NT2/D1 (cell line): ENCODE measurements at places on chromosomes 2 and 18.
A peak's percentile ranks its signal among the peaks of the same experiment; 100 is the strongest.

DNA sequence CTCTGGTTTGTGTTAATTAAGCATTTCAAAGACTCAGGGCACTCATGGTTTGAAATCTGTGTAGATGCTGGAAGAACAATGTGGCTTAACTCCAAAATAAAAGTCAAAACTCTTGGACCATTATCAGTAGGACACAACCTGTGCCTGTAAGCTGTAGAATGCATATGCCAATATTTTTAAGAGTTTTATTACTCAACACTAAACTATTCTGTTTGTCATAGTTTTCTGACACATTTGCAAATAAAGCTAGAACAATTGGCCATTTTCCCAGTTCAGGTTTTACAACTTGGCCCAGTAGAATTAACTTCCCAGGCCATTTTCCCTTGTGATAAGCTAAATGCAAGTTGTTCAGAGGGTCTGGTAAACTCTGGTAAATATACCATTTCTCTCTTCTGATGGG lies 713.1 kb downstream of the CBLN2 start:
- DNase-seq: no peak

DNA sequence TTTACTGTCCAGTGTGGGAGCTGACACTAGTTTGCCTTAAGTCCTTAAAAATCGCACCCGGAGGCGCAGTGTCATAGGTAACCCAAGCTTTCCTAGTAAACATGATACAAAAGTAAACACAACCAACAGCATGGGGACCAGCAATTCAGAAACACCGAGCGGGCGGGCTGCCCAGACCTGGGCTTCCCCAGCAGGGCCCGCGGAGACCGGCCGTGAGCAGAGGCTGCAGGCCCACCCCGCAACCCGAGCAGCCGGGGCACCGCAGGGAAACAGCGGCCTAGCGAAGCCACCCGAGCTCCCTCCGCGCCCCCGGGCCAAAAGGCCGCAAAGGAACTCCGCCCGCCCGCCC lies 296 bp downstream of the TTC21B start:
- no peak for DNase-seq

- DNase-seq: peak; percentile 49
These were observed 247.8 kb upstream of the SIX2 start for GRCh38 chr2:45256867-45257641.

DNA sequence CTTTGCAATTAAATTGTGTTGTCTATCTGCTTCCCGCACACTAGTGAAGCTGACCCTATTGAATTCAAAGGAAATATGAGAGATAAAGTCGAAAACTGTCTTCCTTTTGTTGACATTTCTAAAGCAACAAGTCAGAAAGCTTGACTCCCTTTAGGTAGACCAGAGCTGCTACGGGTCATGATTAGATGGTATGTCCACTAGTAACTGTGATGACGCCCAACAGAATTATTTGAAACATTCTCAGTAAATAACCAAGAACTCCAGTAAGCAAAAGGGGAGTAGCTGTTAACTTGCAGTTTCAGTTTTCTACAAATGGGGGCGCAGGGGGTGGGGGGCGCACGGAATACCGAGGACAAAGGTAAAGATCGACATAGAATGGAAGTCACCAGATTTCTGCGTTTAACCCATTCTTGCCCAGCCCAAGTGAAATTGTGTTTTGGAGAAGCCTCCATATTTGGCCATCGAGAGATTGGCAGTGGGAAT lies 56.4 kb downstream of the CRIM1 start:
- no peak for DNase-seq

GRCh38 chr18:63997041-63997440 lies 27.2 kb downstream of the SERPINB8 start:
- no peak for DNase-seq

- DNase-seq: no peak
These were observed 185.1 kb downstream of the NRP2 start for GRCh38 chr2:205867371-205867770.

DNA sequence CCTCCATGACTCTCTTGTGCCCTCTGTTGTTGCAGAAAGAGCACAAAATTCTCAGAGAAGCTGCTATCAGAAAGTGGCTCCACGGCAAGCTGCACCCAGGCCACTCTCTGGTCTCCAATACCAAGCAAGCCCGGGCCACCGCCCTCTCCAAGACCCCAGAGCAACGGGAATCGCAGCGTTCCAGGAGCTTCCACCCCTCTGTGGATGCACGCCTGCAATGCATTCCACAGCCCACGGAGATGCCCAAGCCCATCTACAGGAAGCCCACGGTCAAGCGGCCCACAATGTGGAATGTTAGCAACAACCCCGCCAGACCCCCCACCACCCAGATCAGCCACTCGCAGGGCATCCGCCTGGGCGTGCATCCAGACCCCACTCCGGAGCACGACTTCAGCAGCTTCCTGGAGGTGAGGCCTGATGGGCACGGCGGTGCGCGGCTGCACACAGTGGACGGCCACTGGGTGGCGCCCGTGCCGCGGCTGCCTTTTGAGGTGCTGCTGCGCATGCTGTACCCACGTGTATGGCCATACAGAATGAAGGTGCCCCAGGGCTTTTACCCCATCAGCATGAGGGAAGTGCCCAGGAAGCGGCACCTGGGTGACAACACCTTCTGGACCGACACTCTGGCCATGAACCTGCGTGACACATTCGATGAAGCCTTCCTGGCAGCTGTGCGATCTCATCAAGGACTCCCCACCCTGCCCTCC lies 6.3 kb downstream of the ANKRD53 start:
- DNase-seq: no peak

DNA sequence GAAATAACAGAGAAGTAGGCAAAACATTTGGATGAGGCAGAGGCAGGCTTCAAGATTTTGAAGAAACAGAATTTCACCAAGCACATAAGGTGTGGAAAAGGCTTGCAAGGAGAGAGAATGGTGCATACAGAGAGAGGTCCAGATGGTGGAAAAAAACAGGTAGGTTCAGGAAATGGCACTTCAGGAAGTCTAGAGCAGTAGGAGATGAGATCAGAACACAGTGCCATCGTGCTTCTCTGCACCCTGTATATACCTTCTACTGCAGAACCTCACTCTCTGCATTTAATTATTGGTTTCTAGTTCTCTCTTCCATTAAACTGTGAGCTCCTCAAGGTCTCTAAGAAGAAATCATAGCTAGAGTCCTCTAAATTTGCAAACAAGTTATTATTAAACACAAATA lies 2.4 kb downstream of the PAIP2B start:
- no peak for DNase-seq

DNA sequence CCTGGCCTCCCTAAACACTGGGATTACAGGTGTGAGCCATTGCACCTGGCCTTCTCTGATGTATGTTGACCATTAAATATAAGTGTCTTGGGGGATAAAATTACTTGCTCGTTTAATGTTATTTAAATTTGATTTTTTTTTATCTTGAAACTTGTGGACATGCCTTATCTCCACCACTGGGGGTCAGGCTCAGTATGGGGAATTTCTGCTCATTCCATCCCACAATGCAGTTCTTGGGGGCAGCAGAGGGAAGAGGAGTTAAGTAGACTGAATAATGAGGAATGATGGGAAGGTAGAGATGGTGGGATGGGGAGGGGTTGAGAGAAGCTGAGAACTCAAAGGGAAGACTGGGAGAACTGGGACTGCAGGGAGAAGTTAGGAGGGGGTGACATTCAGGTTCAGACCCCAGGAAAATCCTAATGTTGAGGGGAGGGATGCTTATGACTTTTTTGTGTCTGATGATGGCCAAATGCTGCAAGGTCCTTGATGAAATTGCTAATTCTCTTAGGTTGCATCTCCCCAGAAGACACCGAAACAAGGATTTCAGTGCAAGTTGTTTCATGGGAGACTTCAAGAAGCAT lies 174.2 kb downstream of the MIB1 start:
- peak; percentile 47 for DNase-seq

DNA sequence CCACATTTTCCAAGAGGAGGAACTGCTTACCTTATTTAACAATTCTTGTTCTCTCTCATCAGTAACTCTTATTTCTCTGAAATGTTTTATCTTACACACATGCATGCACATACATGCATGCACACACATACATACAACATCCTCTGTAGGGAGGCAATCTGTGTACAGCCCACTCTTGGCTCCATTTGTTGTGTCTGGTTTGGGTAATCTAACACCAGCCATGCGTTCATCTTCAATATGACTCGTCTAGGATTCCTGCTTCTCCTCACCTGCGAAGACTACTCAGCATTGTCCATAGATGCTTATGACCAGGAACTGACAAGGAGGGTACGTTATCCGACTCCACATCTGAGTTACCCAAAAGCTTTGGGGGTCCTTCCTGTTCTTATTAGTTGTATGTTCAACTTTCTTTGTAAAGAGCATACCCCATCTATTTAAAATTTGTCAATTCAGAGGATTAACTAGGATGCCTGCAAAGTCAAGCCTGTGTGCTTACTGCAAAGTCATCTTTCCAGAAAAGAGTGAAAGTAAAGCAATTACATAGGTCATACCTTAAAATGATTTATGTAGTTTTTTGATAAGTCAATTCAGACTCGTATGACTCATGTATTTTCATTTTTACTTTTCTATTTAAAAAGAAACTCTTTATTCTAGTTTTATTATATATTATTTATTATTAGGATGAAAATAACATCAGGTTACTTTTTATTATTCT lies 18.2 kb downstream of the LYPD6B start:
- DNase-seq: no peak

DNA sequence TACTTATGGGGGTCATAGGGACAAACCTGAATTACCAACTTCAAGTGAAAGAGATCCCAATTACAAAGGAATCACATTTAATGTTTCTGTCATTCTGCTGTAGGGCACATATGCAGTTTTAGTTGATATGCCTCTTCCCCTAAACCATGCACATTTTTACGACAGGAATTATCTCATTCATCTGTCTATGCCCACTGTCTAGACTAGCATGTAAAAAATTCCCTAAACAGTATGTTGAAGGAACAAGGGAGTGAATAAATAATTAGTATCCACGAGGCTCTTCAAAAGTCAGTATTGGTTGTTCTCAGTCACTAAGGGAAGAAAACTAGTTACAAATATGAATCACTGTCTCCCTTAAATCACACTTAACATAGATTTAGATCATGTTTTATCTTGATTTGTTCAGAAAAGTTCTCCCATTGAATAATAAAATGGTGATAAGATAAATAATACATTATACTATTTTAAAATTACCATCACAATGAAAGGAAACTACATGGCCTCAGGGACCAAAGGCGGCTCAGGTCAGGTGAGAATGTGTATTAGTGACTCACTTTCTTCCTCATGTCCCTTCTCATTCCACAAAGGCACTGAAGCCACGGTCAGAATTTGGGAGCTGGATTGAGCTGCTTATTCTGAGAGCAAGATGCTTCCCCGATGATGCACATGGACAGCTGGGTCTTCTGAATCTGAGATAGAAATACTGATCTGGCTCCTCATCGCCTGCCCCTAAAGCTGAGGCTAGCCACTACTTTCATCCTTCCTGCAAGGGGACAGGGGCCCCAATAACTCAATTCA lies 29.1 kb downstream of the DYM start:
- no peak for DNase-seq

DNA sequence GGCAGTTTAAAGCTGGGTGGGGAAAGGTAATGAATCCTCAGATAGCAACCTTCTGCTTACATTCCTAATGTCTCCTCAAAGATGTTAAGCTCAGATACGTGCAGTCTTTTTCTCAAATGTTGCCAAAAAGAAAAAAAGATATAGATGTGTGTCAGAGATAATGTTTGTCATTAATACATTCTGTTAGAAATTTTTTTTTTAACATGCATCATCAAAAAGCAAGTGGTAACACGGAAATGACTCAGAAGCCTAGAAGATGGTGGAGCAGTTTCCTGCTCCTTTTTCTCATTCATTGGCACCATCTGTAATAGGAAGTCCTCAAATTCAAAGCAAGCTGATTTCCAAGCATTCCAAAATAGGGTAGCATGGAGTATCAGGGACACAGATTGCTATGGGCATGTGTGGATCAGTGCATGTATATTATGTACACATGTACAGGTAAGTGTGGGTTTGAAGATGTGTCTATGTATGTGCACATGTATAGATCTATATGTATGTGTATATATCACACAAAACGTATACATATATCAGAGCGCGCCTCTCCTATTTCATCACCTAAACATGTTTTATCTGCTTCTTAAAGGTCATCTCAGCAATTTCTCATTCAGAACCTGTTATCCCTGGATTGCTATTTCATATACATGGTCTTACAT lies 79.9 kb upstream of the ITGB6 start:
- no peak for DNase-seq

DNA sequence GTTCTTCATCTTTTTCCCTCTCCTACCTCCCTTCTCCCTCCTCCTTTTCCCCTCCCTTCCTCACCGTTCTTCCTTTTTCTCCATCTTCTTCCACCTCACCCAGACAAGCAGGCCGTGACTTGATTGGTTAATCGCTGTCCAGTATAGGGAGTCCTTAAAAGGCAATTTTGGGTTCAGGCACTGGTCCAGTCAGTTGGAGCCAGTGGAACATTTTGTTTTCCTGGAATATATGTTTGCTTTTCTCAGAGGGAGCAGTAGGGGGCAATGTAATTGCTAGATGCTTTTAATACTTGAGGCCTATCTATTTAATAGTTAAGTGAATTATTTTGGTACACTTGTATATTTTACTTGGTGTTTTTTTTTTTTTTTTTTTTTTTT lies 15.0 kb downstream of the ELAC1 start:
- DNase-seq: no peak

GRCh38 chr2:26330604-26331003 lies 15.3 kb upstream of the SELENOI start:
- no peak for DNase-seq

DNA sequence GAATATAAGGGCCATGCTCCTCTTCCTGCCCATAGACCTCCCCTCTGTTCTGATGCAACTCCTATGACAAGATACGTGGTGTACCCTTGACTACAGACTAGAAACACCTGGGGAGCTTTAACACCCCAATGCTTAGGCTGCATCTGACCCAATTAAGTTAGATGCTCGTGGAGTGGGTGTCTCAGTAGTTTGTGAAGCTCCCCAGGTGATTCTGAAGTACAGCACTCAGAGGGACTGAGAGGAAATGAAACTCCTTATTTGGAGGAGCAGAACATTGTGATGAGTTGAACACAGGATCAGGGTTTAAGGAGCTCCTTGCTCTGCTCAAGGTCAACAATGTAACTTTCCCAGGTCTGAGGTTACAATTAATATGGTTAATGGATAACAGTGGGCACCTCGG lies 80.3 kb upstream of the TTC39C start:
- DNase-seq: no peak

GRCh38 chr2:96353032-96353561 lies 17.5 kb downstream of the NCAPH start:
- DNase-seq: no peak

DNA sequence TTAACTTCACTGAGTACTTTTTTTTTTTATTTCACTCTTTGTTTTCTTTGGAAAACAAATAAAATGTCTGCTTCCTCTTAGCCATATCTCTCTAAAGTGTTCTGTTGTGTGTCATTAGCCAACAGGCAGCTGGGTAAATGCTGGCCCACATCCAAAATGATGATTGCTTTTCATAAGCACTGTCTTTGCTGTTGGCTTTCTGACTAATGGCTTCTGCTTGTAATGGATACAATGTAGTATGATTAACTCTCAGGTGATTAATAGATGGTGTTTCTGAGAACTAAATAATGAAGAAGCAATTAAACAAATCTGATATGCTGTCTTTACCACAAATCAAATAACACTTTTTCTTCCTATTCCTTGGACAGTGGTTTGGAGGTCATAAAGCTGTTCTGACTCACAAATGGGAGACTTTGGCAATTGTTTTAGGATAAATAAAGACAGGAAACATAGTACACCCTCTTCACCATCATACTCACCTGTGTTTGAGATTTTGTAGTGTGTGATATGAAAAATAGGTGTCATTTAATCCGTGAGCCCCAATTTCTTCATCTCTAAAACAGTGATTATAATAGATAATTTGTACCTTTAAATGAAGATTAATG lies 888.4 kb downstream of the TSN start:
- DNase-seq: no peak
